HuH-7.5 (cell line): ENCODE measurements at places on chromosomes 1 and 21.

DNA sequence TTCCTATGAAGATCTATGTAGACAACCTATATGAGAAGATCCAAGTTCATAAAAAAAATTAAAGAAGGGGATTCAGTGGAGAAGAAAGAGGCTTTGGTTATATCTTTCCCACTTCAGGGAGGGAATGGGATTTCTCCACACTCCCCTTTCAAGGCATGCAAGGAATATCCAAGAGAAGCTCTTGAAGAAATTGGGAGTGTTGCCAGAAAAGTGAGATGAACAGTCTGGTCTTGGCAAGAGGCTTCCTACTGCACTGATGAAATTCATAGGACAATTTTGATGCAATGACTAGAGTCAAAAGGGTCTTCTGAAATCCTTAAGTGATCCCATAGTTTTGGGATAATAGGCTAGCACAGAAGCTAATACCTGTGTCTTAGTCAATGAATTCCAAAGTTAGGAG lies 153.0 kb downstream of the KCTD3 start:
- no peak for DNase-seq

DNA sequence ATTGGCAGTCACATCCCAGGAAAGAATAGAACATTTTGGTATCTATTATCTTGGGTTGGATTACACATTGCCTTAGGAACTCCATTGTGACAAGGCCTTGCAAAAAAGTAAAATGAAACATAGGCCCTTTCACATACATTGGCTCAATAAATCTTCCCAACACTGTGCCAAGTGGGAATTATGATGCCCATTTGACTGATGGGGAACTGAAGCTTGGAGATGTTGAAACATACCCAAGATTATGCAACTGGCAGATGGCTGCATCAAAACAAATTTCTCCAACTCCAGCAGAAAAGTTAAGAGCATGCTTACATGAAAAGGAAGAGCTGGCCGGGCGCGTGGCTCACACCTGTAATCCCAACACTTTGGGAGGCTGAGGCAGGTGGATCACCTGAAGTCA lies 26.9 kb downstream of the PLEKHO1 start:
- no peak for DNase-seq

DNA sequence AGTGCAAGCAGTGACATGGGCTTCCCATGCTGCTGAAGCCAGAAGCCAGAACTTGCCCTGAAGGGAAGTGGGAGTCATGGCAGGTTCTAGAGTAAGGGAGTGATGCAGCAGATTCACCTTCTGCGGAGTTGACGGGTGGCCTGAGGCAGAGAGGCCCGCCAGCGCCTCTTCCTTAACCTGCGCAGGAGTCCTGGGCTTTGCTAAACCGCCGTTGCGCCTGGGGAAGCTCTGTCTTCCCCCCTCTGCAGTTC lies 67.3 kb downstream of the OBSCN start:
- DNase-seq: no peak

GRCh38 chr1:169105434-169106094 lies 926 bp upstream of the ATP1B1 start:
- DNase-seq: peak; percentile 78

- DNase-seq: no peak
Observed at GRCh38 chr1:7538033-7538432, 233.1 kb upstream of the VAMP3 start.

GRCh38 chr1:110466646-110467280 lies 15.8 kb downstream of the PROK1 start:
- DNase-seq: no peak

GRCh38 chr1:15371610-15372545 lies 37.8 kb upstream of the EFHD2 start:
- DNase-seq: no peak

DNA sequence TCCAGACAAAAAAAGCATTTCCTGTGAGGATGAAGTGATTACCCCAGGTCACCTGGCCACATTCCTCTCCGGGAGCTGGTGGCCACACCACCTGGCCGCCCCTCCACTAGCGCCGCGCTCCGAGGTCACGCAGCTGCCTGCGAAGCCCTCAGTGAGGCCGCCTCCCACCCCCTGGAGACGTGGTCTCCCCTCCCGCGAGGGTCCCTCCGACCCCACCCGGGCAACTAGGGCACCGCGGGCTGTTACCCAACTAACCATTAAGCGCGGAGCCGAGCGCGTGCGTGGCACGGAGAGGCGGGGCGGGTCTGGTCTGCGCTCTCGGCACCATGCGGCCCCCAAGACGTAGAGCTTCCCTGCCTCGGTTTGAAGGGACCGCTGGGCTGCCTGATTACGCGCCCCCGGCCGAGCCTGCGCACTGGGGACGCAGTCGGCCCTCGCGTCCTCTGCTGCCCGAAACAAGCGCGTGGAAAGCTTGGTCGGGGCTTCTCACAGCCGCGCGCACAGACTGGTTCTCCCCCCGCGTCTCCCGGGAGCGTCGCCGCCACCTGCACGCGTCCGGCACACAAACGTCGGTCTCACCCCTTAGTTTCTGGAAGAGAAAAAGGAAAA lies 106.5 kb downstream of the SLC16A1 start:
- peak; percentile 39 for DNase-seq

GRCh38 chr1:107529511-107530149 lies 388.8 kb downstream of the NTNG1 start:
- peak; percentile 40 for DNase-seq

DNA sequence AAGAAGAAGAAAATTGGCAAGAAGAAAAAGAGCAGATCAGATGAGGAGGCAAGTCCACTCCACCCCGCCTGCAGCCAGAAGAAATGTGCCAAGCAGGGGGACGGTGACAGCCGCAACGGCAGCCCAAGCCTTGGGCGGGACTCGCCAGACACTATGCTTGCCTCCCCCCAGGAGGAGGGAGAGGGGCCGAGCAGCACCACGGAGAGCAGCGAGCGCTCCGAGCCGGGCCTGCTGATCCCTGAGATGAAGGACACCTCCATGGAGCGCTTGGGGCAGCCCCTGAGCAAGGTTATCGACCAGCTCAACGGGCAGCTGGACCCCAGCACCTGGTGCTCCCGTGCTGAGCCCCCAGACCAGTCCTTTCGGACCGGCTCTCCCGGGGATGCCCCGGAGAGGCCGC lies 9.0 kb upstream of the SLC25A34 start:
- DNase-seq: no peak

GRCh38 chr1:185598332-185598731 lies 135.9 kb upstream of the HMCN1 start:
- no peak for DNase-seq

GRCh38 chr1:11391886-11392285 lies 87.1 kb upstream of the DISP3 start:
- no peak for DNase-seq

DNA sequence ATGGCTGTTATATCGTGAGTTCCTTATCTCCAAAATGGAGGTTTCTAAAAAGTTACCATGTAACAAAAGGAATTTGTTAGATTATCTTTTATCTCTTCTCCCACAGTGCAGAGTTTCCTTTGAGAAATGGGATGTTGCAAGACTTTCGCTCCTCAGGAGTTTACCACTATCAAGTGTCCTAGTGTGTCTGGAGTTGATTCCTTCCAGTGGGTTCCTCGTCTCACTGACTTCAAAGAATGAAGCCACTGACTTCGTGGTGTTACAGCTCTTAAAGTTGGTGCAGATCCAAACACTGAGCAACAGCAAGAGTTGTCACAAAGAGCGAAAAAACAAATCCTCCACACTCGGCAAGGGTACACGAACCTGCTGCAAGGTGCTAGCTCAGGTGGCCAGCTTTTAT lies 37.0 kb downstream of the SPAG17 start:
- DNase-seq: no peak

DNA sequence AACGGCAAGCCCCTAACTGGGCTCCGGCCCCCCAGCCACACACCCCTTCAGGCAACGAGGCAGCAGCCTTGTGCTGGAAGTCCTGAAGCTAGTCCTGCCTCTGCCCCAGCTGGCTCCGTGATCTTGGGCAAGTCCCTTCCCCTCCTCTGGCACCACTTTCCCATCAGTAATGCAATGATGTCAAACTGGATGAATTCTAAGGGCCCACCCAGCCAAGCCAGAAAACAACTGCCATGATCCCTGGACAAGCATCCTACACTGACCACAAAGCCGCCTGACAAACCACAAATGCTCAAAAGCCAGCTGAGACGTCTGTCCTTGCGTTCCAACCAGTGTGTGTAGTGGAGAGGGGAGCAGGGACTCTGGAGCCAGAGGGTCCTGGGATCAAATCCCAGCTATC lies 26.8 kb downstream of the IFFO2 start:
- no peak for DNase-seq

GRCh38 chr1:243496187-243496646 lies 240.4 kb downstream of the SDCCAG8 start:
- no peak for DNase-seq

DNA sequence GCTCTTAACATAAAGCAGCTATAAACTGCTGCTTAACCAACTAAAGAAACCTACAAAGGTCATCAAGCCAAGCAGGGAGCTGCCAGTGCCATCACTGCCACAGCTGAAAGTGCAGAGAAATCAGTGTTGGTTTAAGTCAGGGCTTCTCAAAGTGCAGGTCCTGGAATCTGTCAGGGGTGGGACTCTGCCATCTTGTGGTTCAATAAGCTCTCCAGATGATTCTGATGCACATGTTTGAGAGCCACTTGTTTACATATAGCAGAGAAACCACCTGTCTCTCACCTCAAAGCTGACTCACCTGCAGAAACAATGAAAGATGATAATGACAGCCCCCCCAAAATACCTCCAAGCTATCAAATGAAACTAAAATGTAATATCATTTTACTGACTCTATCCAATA lies 49.3 kb downstream of the SH3GLB1 start:
- DNase-seq: no peak

GRCh38 chr1:223831755-223832636 lies 13.8 kb downstream of the TP53BP2 start:
- no peak for DNase-seq

GRCh38 chr1:233140974-233141373 lies 154.6 kb downstream of the PCNX2 start:
- no peak for DNase-seq

- DNase-seq: no peak
Observed at GRCh38 chr1:229691362-229691761, 65.3 kb downstream of the URB2 start.

DNA sequence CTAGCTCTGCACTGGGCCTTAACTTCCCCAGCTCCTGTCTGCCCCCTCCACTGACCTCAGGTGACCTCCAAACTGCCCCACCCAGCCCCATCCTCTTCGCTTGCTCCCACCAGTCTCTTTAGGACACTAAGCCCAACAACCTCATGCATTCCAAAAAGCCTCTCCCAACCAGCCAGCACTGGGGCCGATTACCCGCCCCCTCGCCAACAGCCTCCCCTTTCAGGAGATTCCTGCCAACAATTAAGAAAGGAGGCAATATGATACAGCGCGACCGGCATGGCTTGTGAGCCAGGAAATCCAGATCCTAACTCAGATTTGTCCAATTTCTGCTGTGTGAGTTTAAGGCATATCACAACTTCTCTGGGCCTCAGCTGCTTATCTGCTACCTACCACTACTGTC lies 14.7 kb downstream of the KANK4 start:
- no peak for DNase-seq

GRCh38 chr1:58500043-58500442 lies 46.5 kb downstream of the OMA1 start:
- DNase-seq: no peak

DNA sequence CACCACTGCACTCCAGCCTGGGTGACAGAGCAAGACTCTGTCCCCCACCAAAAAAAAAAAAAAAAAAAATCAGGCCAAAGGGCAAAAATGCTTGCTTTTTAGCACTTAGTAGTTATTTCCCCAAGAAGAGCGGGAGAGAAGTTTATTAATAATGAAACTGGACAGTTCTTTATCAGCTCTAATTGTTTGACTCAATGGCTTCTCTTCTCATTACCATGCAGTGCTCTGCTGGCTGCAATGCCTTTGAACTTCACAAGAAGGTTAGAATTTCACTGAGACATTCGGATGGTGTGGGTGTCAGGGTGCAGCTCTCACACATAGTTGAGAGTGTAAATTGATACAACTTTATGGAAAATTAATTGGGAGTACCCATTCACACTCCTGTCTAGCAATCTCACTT lies 63.7 kb downstream of the EDARADD start:
- no peak for DNase-seq

DNA sequence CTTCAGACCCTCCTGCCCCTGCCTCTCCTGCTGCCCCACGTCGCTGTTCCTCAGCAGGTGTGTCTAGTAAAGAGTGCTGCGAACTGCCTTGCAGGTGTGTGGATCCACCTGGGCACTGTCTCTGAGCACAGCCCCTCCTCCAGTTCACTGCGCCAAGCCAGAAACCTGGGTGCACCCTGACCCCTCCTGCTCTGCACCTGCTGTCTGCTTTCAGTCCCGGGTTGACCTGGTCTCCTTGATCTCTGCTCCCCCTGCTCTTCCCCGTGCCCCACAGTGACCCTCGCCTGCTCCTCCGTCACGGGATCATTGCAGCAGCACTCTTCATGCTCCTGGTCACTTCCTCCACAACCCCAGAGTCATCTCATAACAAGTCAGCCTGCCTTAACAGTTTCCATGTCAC lies 6.5 kb downstream of the A3GALT2 start:
- DNase-seq: no peak

DNA sequence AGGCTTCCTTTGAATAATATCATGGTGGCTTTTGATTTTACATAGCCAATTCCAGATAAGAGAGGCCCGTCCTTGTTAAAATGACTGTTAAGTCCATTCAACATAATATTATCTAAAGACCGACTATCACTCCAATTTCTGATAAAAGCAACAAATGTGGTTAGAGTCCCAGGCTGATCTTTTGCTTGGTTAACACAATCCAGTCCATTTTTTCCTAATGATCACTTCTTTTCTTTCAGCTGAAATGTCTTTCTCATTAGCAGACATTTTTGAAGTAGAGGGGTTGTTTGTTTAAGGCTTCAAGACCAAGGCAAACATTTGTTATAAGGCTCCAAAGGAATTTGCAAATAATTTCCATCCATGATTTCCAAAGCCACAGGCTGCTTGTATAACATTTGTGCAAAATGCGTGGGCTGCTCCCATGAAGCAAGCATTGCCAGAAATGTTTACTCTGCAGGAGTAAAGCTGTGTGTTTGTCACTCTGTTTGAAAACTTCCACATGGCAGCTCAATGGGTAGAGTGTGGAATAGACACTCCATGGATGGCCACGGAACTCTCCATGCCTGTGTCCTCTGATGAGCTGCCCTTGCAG lies 111.5 kb downstream of the PSMG1 start:
- DNase-seq: no peak

DNA sequence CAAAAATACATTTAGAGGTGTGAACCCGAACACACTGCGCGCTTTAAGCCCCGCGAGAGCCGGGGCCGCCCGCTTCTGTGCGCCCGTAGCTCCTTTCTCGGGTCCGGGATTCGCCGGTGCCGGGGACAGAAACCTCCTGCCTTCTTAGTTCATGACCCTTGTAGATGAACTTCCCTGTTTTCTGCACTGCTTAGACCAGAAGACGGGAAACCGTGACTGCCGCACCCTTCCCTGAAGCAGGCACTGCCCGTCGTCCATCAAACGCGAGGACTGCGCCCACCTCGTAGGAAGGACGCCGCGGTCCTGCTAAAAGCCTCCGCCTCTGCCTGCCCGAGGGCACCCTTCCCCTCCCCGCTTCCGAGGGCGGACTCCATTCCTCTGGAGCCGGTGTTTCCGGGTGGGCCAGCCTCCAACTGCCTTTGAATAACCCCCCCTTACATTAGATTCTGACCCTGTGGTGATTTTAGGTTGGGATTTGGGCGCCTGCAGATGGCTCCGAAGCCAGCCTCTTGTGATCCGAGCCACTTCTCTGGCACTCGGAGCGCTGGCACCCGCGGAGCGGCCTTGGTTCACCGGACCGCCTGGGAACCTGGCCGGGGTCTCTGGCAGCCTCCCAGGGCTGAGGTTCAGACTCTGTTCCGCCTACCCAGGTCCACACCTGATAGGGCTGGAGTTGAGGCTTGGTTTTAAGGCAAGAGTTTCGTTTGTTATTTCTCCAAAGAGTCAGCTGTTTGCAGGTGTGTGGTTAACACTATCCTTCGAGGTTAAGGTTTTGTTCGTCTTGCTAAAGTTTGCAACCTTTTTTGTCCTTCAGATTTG lies 1.2 kb upstream of the PTTG1IP start:
- DNase-seq: no peak
